ENCODE measurements at places on chromosomes 2 and 18. TPM values are rescaled to one million over a fixed set of nuclear protein-coding genes. Genes with fewer than 3 reads are reported as not detected.

The SP140 gene
- not detected for polyA plus RNA-seq

The RBM43 gene
- 3.7 TPM for polyA plus RNA-seq

The BOLA3 gene
- 67.8 TPM for polyA plus RNA-seq

The HTR2B gene
- 0.05 TPM for polyA plus RNA-seq

The SNRPD1 gene
- 17.2 TPM for polyA plus RNA-seq

The B3GNT7 gene
- polyA plus RNA-seq, result 1.1 TPM

The DQX1 gene
- polyA plus RNA-seq, result 0.51 TPM

The DPP10 gene
- 0.18 TPM for polyA plus RNA-seq

The PLA2R1 gene
- polyA plus RNA-seq, result 0.48 TPM

The ZAP70 gene
- polyA plus RNA-seq, result 4.1 TPM

The INO80B gene
- 37.9 TPM for polyA plus RNA-seq

The PROM2 gene
- polyA plus RNA-seq, result 3.0 TPM

The ACMSD gene
- 0.18 TPM for polyA plus RNA-seq

The ALKAL2 gene
- polyA plus RNA-seq, result 11.0 TPM

The LOXHD1 gene
- 0.73 TPM for polyA plus RNA-seq

The IL1RN gene
- polyA plus RNA-seq, result 0.86 TPM

The PDE1A gene
- 1.3 TPM for polyA plus RNA-seq

The COLEC11 gene
- polyA plus RNA-seq, result 7.9 TPM

The GYPC gene
- 312 TPM for polyA plus RNA-seq

The SPHKAP gene
- 0.01 TPM for polyA plus RNA-seq

The CHRNG gene
- polyA plus RNA-seq, result not detected

The GALNT13 gene
- 1.6 TPM for polyA plus RNA-seq

The CCDC74A gene
- 1.7 TPM for polyA plus RNA-seq

The INHA gene
- 0.56 TPM for polyA plus RNA-seq

The CROCC2 gene
- 0.01 TPM for polyA plus RNA-seq

The TUBB8B gene
- 0.15 TPM for polyA plus RNA-seq

The EPC2 gene
- 13.2 TPM for polyA plus RNA-seq

The NEU2 gene
- polyA plus RNA-seq, result not detected

The EFR3B gene
- polyA plus RNA-seq, result 0.18 TPM

The CD8B2 gene
- not detected for polyA plus RNA-seq

The METTL5 gene
- polyA plus RNA-seq, result 42.8 TPM

The EVA1A gene
- 2.4 TPM for polyA plus RNA-seq

All from adipose tissue (tissue), 3 donors.